ENCODE measurements at places on chromosomes 1 and 21.

DNA sequence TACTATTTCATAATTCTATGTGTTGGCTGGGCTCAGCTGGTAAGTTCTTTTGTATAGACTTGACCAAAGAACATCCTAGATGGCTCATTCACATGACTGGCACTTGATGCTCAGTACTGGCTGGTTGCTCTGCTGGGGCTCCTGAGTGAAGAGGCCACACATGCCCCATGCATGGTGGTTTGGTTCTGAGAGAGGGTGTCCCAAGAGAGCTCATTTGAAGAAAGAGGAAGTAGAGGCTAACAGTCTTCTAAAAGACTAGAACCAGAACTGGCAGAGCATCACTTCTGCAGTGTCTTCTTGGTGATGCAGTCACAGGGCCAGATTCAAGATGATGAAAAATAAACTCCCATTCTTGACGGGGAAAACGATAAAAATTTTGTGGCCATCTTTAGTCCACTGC, 5.2 kb upstream of the BACH1 start:
- DNase-seq = no peak

GRCh38 chr1:21131200-21131599, 45.5 kb downstream of the EIF4G3 start:
- no peak for DNase-seq

GRCh38 chr1:6962996-6963911, 178.0 kb downstream of the CAMTA1 start:
- peak; percentile 52 for DNase-seq

GRCh38 chr1:118650107-118650807, 337.9 kb downstream of the TBX15 start:
- DNase-seq = no peak

DNA sequence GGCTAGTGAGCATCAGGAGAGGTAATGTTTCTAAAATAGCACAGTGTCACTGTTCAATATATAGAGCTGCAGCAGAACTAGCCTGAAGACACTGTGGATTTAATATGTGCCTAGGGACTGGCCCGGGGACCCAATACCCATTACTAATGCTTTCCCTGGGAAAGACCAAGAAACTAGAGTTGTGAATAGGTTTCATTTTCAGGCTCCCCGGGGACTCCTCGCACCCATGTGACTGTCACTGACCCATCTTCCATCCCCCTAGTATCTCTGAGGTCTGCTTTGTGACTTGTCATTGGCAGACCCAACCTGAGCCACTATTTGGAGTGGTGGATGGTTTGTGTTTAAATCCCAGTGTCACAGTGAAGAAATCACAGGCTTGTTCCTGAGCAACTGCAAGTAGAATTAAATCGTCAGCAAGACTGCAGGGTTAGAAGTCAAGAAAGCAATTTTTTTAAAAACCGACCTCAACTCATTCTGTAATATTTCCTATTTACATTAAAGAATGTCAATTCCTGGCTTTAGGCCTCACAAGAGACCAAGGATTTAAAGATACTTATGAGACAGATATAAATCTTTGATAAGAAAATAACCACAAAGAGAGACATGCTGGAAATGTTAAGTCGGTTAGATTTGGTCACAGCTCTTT, 130.0 kb upstream of the TNR start:
- no peak for DNase-seq

DNA sequence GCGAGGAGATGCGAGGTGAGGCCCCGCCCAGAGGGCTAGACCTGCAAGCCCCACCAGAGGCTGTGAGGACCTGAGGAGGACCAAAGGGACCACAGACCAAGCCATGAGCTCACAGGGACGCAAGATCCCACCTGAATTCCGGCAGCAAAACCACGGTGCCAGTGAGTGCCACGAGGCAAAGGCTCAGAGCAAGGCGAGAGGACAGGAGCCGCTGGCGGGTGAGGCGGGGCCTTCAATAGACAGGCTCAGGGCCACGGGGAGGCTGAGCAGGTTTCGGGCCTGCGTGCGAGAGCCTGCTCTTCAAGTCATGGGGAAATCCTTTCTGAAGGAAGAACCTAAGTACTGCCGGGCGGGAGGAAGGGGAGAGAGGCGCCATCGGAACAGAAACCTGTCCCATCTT, 7.1 kb upstream of the TMEM240 start:
- no peak for DNase-seq

- peak; percentile 59 for DNase-seq
Observed at GRCh38 chr1:160997323-160998038, 23.5 kb downstream of the F11R start.

- no peak for DNase-seq
Observed at GRCh38 chr1:219563568-219563967, 49.3 kb downstream of the ZC3H11B start.

- no peak for DNase-seq
Observed at GRCh38 chr1:41795205-41795762, 123.4 kb downstream of the HIVEP3 start.

GRCh38 chr1:55244476-55245099, 29.4 kb upstream of the USP24 start:
- no peak for DNase-seq

Data from T-helper 1 cell (primary cell).